ENCODE measurements at places on chromosomes 2 and 18.

- DNase-seq = no peak
Observed at GRCh38 chr2:77028032-77028600, 494.1 kb downstream of the LRRTM4 start.

- DNase-seq = no peak
Observed at GRCh38 chr2:199751492-199752120, 99.4 kb downstream of the FTCDNL1 start.

GRCh38 chr2:222296911-222297599 lies 1.7 kb downstream of the PAX3 start:
- no peak for DNase-seq

DNA sequence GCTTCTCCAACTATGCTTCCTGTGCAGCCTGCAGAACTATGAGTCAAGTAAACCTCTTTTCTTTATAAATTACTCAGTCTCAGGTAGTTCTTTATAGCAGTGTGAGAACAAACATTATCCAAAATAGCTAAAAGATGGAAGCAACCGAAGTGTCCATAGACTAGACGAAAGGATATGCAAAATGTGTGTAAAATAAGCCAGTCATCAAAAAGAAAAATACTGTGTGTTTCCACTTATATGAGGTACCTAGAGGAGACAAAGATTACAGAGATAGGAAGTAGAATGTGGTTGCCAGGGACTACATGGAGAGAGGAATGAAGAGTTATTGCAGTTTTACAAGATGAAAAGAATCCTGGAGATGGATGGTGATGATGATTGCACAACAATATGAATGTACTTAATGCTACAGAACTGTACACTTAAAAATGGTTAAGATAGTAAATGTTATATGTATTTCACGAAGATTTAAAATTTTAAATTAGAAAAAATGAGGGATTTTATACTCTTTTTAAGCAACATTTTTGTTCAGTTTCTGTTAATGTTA lies 99.3 kb upstream of the FN1 start:
- no peak for DNase-seq

DNA sequence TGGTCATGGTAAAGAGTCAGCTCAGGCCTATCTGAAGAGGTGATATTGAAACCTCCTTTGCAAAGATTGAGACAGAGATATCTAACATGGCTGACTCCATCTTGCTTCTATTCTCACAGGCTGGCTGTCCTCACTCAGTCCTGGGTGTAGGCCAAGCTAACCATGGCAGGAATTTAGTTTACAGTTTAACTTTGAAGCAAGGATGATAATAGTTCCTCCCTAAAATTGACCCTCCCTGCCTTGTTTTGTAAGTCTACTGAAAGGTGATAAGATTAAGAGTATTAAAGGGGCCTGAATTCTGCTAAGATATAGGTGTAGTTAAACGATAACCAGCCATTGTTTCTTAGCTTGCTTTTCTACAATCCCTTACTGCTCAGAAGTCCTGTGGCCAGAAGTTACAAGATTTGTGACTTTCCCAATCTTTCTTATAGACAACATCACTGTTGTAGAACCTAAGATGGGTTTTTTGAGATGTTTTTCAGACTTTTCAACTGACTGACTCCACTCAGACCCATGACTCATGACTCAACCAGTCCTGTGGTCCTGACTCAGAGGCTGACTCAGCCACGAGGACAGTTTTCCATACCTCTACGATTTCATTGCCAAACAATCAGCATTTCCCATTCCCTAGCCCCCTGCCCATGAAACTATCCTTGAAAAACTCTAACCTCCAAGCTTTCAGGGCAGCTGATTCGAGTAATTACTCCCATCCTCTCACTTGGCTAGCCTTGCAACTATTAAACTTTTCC lies 195.7 kb upstream of the SESTD1 start:
- no peak for DNase-seq

GRCh38 chr2:236033462-236033861 lies 134.7 kb downstream of the GBX2 start:
- DNase-seq = no peak

DNA sequence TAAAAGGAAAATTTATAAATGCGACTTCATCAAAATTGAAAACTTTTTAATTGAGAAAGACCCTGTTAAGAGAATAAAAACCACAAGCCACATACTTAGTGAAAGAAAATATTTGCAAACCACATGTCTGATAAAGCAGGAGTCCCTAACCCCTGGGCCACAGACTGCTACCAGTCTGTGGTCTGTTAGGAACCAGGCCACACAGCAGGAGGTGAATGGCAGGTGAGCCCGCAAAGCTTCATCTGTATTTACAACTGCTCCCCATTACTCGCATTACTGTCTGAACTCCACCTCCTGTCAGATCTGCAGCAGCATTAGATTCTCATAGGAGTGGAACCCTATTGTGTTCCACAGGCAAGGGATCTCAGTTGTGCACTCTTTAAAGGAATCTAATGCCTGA lies 95.5 kb upstream of the CRACDL start:
- DNase-seq = no peak

- no peak for DNase-seq
Observed at GRCh38 chr2:99485824-99486223, 4.0 kb downstream of the REV1 start.

DNA sequence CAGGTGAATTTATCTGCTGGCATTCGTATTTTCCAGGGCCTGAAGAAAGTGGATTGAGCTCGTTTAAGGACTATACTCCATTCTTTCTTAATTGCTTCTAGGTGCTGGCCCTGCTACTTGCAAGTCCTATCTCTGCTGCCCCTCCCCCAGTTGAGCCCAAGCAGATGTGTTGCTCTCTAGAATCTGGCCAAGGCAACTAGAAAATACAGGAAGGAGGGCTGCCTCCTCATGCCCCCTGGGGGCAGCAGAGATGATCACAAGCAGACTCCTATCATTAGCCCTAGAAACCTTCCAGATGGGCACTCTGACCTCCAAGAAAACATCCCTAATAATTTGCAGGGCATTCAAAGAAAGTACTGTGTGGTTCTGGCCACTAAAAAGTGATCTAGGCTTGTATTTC lies 72.5 kb upstream of the CYP26B1 start:
- no peak for DNase-seq

GRCh38 chr2:105790461-105791149 lies 45.9 kb downstream of the NCK2 start:
- no peak for DNase-seq

- DNase-seq = no peak
Observed at GRCh38 chr18:9868857-9869714, 16.7 kb upstream of the TXNDC2 start.

- peak; percentile 73 for DNase-seq
Observed at GRCh38 chr2:240513549-240514287, 44.1 kb downstream of the ANKMY1 start.

- no peak for DNase-seq
Observed at GRCh38 chr18:37565101-37565976, at the start of gene CELF4. Gene CELF4, minus strand, starts transcription at chr18:37565798.

DNA sequence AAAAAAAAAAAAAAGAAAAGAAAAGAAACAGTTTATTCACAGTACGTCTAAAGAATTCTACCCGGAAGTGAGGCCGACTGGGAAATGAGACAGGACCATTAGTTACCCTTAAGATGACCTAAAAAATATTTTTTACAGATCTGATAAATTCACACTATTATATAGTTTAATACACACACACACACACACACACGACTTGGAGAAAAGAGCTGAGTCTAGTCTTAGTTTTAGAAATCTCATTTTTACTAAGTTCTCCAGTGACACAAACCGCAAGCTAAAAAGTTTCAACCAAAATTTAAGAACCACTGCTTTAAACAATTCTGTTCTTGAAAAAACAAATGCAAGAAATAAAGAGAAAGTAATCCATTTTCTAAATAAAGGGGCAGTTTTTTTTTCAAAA lies 27.1 kb downstream of the ST3GAL5 start:
- no peak for DNase-seq

GRCh38 chr2:112310906-112311305 lies 35.5 kb downstream of the ZC3H6 start:
- DNase-seq = no peak

- DNase-seq = no peak
Observed at GRCh38 chr2:70019096-70019495, 57.7 kb upstream of the ASPRV1 start.

DNA sequence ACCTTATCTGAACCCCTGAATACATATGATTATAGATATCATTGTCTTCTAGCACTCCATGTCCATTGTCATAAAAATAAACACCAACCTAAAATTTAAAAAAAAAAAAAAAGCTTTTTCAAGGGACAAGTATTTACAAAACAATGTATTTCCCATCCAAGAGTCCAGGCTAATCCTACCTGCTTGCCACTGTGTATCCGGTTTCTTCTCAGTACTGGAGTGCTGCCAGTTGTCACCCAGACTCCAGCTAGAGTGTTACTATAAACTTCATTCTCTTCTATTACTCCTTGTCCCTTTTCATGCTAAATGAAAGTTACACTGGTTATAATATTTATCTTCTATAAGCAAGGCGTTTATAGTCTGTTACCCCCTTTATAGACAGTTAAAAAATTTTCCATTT lies 35.8 kb downstream of the MSH6 start:
- no peak for DNase-seq

- no peak for DNase-seq
Observed at GRCh38 chr2:11371092-11371937, 26.9 kb upstream of the ROCK2 start.

Data from stimulated activated CD4-positive, alpha-beta T cell treated with anti-CD3 and anti-CD28 coated beads, Interleukin-15, amount 100 ng/mL, for 1 hour (primary cell).